ENCODE measurements at places on chromosomes 4 and X.

DNA sequence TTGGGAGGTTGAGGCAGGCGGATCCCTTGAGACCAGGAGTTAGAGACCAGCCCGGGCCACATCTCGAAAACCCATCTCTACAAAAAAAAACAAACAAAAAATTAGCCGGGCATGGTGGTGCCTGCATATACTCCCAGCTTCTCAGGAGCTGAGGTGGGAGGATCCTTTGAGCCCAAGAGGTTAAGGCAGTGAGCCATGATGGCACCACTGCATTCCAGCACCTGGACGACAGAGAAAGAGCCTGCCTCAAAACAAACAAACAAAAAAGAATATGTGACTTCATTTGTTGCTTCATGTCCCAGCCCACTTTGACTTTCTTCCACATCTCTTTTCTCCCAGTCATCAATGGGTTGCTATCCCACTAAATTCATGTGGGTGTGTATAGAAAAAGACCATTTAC is 79.7 kb downstream of the BCOR start:
- DNase-seq = no peak

- no peak for DNase-seq
Measured at GRCh38 chr4:74378573-74378972, 13.6 kb downstream of the EREG start.

- no peak for DNase-seq
Measured at GRCh38 chr4:98480535-98480934, 177.9 kb downstream of the TSPAN5 start.

GRCh38 chrX:83529950-83530349 is 21.9 kb downstream of the POU3F4 start:
- DNase-seq = no peak

- no peak for DNase-seq
Measured at GRCh38 chrX:121322159-121322558, 274.7 kb downstream of the GLUD2 start.

DNA sequence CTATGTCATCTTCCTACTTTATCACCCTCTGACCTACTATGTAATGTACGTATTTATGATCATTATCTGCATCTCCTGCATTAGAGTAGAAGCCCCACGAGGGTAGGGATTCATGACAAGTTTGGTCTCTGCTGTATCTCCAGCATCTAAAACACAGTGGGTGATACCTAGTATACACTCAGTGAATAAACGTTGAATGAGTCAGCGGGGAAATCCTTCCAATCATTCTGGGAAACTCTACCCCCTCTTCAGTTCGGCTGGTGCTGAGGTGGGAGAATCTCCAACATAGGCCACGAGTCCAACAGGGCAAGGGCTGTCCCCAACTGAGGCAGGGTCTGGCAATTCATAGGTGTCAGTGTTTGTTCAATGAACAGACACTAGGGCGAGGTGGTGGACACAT is 74.4 kb upstream of the EFNB1 start:
- DNase-seq = no peak

- peak; percentile 54 for DNase-seq
Measured at GRCh38 chr4:98522636-98523395, 135.6 kb downstream of the TSPAN5 start.

DNA sequence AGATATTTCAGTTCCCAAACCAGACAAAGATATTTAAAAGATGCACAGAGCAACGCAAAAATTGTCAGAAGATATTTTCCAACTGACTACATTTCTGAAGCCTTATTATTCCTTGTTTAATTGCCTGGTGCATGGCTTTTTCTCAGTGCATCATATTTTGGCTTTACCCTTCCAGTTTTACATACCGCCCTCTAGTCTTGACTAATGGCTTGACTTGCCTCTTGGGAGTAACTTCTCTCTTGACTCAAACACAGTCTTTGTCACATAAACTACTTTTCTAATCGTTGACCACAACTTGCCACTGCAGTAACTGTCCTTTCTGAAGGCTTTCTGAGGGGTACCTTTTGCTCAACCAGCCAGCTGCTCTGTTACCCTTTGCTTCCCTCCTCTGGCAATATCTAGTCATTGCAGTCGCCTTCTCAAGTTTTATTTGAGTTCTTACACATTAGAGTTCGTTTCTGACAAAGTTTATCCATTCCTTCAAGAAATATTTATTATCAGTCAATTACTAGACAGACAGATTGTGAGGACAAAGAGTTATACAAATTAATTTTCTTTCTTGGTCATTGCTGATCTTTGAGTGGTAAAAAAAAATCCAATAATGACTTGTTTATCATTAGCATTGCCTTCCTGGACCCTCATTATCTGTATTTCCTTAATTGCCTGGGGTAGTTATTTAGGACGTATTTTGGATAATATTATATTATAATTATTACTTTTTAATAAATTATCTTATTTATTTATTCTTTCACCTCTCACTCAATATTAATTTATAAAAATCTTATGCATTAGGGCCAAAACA is 506.9 kb upstream of the PCDH10 start:
- no peak for DNase-seq

DNA sequence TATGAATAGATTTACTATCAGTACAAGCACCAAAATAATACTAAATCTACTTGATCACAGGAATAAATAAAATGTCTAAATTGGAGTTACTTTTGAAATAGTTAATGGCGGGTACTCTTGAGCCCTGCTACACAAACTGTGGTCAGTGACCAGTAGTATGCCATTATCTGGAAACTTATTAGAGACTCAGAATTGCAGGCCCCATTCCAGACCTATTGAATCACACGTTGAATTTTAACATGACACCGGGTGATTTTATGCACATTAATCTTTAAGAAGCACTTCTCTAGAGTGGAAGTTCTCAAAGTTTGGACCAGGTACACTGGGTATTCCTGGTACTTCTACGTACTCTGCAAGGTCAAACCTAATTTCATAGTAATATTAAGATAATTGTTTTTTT is 660.0 kb upstream of the POU3F4 start:
- DNase-seq = no peak

GRCh38 chr4:73442275-73442674 is 6.3 kb downstream of the AFP start:
- DNase-seq = no peak

GRCh38 chr4:93501244-93501643 is 327.3 kb upstream of the ATOH1 start:
- no peak for DNase-seq

DNA sequence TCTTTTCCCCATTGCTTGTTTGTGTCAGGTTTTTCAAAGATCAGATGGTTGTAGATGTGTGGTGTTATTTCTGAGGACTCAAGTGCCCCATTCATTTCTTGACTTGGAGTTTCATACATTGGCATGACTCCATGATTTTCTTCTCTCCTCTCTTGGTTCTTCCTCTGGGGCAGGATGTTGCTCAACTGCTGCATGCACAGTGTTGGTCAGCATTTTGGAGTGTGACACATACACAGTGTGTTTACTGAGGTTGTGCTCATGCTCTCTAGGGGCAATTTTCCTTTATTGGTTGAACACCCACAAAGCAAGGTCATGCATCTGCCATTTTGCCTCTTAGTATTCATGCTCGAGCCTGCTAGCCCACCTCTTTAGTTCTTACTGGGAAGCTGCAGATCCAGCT is 1993.8 kb downstream of the ARAP2 start:
- DNase-seq = peak; percentile 16

GRCh38 chrX:68419975-68420374 is 13.3 kb downstream of the OPHN1 start:
- DNase-seq = no peak

DNA sequence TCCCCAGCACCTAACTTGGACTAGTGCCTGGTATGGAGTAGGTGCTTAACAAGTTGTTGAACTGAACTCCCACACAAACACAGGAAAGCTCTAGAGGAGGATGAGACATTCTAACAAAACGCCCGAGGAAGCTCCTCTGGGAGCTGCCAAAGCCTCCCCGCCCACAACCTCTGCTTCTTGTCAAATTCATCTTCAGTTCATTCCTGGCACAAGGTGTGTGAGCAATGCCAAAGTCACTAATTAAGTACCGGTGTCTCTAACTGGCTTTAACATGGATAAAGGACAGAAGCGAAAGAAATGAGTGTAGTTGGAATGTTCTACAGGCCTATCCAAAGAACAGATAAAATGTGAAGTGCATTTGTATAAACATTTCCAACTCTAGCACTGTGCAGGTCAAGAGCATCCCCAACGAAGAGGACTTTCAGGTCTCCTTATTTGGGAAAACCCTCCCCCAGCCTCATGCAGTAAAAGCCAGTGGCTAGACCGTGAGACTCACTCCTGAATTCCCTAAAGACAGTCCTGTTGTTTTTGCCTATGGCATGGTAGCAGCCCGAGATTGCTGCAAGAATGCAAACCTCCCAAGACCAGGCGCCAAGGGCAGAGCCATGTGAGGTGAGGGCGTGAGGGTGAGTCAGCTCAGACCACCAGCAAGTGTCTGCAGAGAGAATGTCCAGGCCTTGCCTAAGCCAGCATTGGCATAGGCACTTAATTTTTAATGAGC is 72.2 kb upstream of the KLF3 start:
- no peak for DNase-seq

- no peak for DNase-seq
Measured at GRCh38 chr4:152176627-152177214, 359.2 kb downstream of the FBXW7 start.

- DNase-seq = no peak
Measured at GRCh38 chr4:129903861-129904260, 807.9 kb downstream of the C4orf33 start.

DNA sequence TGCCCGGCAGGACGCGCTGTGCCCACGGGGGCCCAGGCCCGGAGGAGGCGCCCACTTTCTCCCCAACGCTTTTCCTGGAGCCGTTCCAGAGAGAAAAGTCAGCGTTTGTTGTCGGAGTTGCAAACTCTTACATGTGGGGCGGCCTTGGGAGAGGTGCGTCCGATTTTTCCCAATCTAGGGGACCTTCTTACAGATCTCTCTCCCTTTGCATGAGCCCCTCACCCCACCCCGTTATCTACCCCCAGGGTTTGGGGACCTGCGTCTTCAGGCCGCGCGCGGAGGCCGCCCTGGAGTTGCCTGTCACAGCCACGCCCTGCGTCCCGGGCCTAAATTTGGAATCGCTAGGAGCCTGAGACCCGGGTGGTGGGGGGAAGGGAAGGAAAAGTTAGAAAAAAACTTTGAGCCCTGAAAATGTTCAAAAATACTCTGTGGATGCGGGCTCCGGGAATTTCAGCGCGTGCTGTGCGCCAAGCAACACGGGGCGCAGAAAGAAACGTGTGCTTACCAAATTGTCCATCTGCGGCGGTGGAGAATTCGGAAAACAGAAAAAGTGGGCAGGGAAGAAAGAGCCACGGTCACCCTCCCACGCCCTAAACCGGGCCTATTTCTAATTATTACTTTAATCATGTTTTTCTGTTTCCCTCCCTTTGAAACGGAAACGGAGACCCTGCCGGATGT is 587 bp downstream of the CD99 start:
- DNase-seq = no peak

GRCh38 chr4:160709546-160709945 is 1454.3 kb downstream of the FSTL5 start:
- DNase-seq = no peak

GRCh38 chr4:114115526-114115925 is 136.1 kb upstream of the ARSJ start:
- DNase-seq = no peak

DNA sequence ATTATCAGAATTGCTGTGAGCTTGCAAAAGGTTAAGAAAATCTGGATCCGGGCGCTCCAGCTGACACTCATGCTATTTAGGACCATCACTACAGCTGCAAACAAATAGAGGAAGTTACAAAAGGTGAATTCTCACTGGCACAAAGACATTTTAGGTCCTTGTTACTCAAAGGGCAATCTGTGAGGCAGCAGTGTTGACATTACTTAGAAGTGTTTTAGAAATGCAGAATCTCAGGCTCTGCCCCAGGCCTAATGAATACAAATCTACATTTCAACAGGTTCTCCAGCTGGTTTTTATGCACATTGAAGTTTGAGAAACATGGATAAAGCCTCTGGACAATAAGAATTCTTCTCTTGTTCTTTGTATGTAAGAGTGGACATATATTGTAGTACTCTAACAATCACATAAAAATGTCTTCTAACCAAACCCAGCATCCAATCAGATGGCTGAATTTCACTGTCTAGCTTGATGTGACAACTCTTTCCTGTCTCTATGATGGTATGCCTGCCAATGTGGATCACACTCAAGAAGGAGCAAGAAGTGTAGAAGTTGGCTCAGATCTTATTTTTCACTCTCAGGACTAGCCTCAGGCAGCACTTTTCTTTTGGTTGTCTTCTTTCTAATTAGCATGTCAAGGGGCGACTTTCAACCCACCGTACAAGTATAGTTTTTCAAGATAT is 18.8 kb downstream of the SLC7A11 start:
- DNase-seq = no peak

GRCh38 chr4:173246719-173247118 is 78.1 kb downstream of the GALNT7 start:
- DNase-seq = no peak

GRCh38 chrX:125744914-125745313 is 421.2 kb downstream of the DCAF12L2 start:
- DNase-seq = no peak

GRCh38 chrX:131199091-131199490 is 90.0 kb downstream of the IGSF1 start:
- no peak for DNase-seq

DNA sequence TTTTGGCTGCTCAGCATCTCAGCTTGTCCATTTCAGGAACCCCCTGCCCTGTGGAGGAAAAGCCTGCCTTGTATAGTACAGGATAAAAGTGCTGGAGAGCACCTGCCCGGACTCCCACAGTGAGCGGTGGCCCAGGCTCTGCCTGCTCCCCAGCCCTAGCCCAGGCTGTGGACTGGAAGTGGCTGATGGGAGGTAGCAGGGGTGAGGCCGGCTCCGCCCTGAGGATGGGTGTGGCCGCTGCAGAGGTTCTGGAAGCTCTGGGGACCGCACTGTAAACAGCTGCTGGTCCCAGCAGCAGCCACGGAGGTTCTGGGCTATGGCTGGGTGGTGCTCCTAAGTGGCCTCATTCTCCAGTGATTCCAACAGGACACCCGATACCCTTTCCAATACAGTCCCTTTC is 56.6 kb upstream of the HELT start:
- DNase-seq = no peak

DNA sequence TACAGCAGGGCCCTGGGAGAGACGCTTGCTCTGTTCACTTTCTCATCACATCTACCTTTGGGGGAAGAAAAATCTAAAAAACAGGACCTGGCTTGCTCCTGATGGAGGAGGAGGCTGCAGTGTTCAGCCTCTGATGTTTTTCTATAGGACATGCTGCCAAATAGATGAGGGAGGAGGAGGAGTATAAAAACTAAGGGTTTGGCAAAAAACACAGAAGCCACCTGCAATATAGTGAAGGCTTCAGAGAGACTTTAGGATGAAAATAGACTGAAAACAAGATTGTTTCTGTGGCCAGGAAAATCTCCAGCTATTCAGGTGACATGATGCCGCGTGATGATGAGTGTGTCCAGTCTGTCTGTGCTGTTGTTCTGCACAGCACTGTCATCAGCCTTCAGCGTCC is 160.6 kb downstream of the PTTG2 start:
- DNase-seq = no peak

- no peak for DNase-seq
Measured at GRCh38 chr4:63965875-63966274, 443.4 kb downstream of the TECRL start.

GRCh38 chr4:91434631-91435030 is 869.1 kb upstream of the GRID2 start:
- DNase-seq = no peak

All from HFF-Myc (cell line).